Bronchial epithelial cell (primary cell): ENCODE measurements at places on chromosomes 2 and 18. TPM values are rescaled to one million over a fixed set of nuclear protein-coding genes. Genes with fewer than 3 reads are reported as not detected.

The DNMT3A gene
- total RNA-seq: 12.9 and 21.3 TPM in 2 replicates

The COL3A1 gene
- total RNA-seq: 1.4 and 43.4 TPM in 2 replicates

The SLC5A7 gene
- not detected in 2 replicates for total RNA-seq

The ARHGAP15 gene
- total RNA-seq: 0.13 TPM in 1 of 2 replicates, not detected in the other

The MYO3B gene
- total RNA-seq: under 0.01 and 0.77 TPM in 2 replicates

The SLC9A2 gene
- under 0.01 and 0.13 TPM in 2 replicates for total RNA-seq

The SCYGR2 gene
- not detected in 2 replicates for total RNA-seq

The RAB12 gene
- 61.3 and 62.1 TPM in 2 replicates for total RNA-seq

The ESPNL gene
- under 0.01 TPM in 1 of 2 replicates, not detected in the other for total RNA-seq

The MCM6 gene
- 2.4 and 3.7 TPM in 2 replicates for total RNA-seq

The MAP3K19 gene
- total RNA-seq: not detected in 2 replicates

The GKN2 gene
- total RNA-seq: not detected in 2 replicates

The CTLA4 gene
- total RNA-seq: not detected in 2 replicates

The PCARE gene
- not detected in 2 replicates for total RNA-seq

The AQP12B gene
- not detected in 2 replicates for total RNA-seq

The CPO gene
- total RNA-seq: 0.13 TPM in 1 of 2 replicates, not detected in the other

The PAX8 gene
- total RNA-seq: 3.5 TPM in 1 of 2 replicates, not detected in the other

The ITPRIPL1 gene
- total RNA-seq: 1.6 and 2.6 TPM in 2 replicates

The ACOXL gene
- not detected in 2 replicates for total RNA-seq

The TTLL4 gene
- total RNA-seq: 5.5 and 6.8 TPM in 2 replicates

The MCEE gene
- 6.1 and 12.8 TPM in 2 replicates for total RNA-seq

The SERPINB13 gene
- 8.2 and 48.0 TPM in 2 replicates for total RNA-seq

The CDH20 gene
- not detected in 2 replicates for total RNA-seq

The FBXO36 gene
- 3.4 and 4.2 TPM in 2 replicates for total RNA-seq

The EFHD1 gene
- total RNA-seq: not detected in 2 replicates

The SIGLEC15 gene
- total RNA-seq: 0.26 TPM in 1 of 2 replicates, not detected in the other

The RNPEPL1 gene
- total RNA-seq: 10.8 and 12.3 TPM in 2 replicates

The SUCLG1 gene
- 24.6 and 27.9 TPM in 2 replicates for total RNA-seq

The FHL2 gene
- total RNA-seq: 67.2 and 76.9 TPM in 2 replicates

The MOCOS gene
- total RNA-seq: 24.5 and 37.0 TPM in 2 replicates

The RAPGEF4 gene
- total RNA-seq: 0.26 and 0.90 TPM in 2 replicates

The CFAP65 gene
- not detected in 2 replicates for total RNA-seq

The ABCG8 gene
- total RNA-seq: under 0.01 TPM in 1 of 2 replicates, not detected in the other

The SERPINB12 gene
- 0.53 and 1.4 TPM in 2 replicates for total RNA-seq

The RAB27B gene
- 65.5 and 72.7 TPM in 2 replicates for total RNA-seq

The TLK1 gene
- 11.8 and 14.2 TPM in 2 replicates for total RNA-seq

The SERPINB10 gene
- total RNA-seq: under 0.01 and 0.79 TPM in 2 replicates

The FRZB gene
- total RNA-seq: 0.26 and 0.38 TPM in 2 replicates

The RASGRP3 gene
- 0.38 and 0.79 TPM in 2 replicates for total RNA-seq

The TOGARAM2 gene
- under 0.01 TPM in 1 of 2 replicates, not detected in the other for total RNA-seq

The DNAJC10 gene
- 125 and 154 TPM in 2 replicates for total RNA-seq

The CRYBA2 gene
- total RNA-seq: not detected in 2 replicates

The MRO gene
- total RNA-seq: not detected in 2 replicates

The NEU4 gene
- not detected in 2 replicates for total RNA-seq

The NDUFB3 gene
- total RNA-seq: 38.7 and 72.1 TPM in 2 replicates

The SCYGR4 gene
- not detected in 2 replicates for total RNA-seq

The SERPINB11 gene
- total RNA-seq: 1.6 and 9.5 TPM in 2 replicates

The LRRTM4 gene
- not detected in 2 replicates for total RNA-seq

The TMEM200C gene
- total RNA-seq: under 0.01 TPM in 1 of 2 replicates, not detected in the other

The GMCL1 gene
- 8.3 and 9.5 TPM in 2 replicates for total RNA-seq

The SCYGR8 gene
- not detected in 2 replicates for total RNA-seq

The TGFBRAP1 gene
- total RNA-seq: 10.8 and 13.7 TPM in 2 replicates

The ANO7 gene
- under 0.01 and 0.13 TPM in 2 replicates for total RNA-seq

The CNTNAP5 gene
- total RNA-seq: not detected in 2 replicates
